NCI-H345 (cell line): ENCODE measurements at places on chromosomes 12 and 14.

- DNase-seq: no peak
Observed at GRCh38 chr14:49052521-49052920, 533.7 kb downstream of the RPS29 start.

DNA sequence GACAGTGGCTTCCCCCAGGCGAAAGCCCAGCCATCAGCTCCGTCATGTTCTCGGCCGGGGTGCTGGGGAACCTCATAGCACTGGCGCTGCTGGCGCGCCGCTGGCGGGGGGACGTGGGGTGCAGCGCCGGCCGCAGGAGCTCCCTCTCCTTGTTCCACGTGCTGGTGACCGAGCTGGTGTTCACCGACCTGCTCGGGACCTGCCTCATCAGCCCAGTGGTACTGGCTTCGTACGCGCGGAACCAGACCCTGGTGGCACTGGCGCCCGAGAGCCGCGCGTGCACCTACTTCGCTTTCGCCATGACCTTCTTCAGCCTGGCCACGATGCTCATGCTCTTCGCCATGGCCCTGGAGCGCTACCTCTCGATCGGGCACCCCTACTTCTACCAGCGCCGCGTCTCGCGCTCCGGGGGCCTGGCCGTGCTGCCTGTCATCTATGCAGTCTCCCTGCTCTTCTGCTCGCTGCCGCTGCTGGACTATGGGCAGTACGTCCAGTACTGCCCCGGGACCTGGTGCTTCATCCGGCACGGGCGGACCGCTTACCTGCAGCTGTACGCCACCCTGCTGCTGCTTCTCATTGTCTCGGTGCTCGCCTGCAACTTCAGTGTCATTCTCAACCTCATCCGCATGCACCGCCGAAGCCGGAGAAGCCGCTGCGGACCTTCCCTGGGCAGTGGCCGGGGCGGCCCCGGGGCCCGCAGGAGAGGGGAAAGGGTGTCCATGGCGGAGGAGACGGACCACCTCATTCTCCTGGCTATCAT, 663 bp downstream of the PTGER2 start:
- DNase-seq: no peak

- DNase-seq: peak; percentile 75
Observed at GRCh38 chr12:12872139-12872933, 19.0 kb upstream of the GPRC5A start.

- DNase-seq: no peak
Observed at GRCh38 chr12:64983771-64984278, 137.3 kb downstream of the WIF1 start.

DNA sequence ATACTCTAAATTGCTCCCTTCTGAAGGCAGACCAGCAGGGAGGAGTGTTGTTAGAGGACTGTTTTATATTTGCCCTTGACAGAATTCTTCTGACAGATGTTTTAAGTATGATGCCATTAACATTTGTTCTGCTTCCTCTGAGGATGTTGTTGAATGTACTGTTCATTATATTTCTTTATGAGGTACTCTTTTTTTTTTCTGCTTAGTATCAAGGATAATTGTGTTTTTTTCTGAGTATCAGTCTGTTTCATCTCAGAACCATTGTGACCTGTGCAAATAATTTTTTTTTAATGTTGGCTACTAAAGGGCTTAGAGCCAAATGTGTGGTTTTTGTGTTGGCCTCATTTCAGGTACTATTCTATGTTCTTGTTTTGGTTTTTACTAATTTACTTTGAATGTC, 10.6 kb downstream of the METAP2 start:
- DNase-seq: no peak

GRCh38 chr12:123705935-123706334, 6.2 kb upstream of the ATP6V0A2 start:
- DNase-seq: peak; percentile 25

GRCh38 chr12:45122768-45123380, 72.0 kb upstream of the DBX2 start:
- DNase-seq: no peak

DNA sequence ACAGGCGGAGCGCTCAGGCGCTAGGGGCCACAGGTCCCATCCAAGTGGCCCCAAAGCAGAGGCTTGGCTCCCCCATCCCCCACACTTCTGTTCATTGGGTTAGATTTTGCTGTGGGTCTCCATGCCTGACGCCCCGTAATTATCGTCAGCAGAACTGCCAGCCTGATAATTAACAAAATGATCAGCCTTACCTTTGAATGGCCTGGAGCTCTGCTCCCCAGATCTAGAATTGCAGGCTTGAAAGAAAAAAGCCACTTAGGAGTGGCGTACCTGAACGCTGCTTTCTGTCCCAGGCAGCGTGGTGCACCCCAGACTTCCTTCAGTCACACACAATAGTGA, 28.7 kb upstream of the LRP1-AS start:
- no peak for DNase-seq

DNA sequence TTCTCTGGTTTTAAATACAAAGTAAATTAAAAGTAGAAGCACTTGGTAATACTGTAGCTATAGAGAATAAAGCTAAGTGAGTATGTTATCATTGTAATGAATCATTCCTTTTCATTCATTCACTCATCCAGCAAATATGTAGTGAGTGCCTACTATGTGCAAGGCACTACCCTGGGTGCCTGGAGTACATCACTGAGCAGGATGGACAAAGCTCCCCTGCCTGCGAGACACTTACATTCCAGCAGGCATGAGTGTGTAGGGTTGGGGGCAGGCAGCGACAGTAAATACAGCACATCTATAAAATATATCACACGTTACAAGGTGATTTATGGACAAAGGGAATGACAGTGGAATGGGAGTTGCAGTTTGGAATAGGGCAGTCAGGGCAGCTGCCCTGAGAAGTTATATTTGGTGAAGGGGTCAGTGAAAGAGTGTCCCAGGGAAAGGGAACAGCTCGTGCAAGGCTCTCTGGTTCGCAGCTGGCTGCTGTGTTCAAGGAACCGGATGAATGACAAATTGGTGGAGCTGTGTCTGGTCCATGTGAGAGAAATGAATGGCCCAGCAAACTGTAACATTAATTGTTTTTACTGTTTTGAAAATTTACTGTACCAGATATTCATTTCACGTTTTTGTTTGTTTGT, 159.6 kb downstream of the CRADD start:
- DNase-seq: no peak

GRCh38 chr14:62546862-62547474, 498.3 kb downstream of the KCNH5 start:
- DNase-seq: no peak

DNA sequence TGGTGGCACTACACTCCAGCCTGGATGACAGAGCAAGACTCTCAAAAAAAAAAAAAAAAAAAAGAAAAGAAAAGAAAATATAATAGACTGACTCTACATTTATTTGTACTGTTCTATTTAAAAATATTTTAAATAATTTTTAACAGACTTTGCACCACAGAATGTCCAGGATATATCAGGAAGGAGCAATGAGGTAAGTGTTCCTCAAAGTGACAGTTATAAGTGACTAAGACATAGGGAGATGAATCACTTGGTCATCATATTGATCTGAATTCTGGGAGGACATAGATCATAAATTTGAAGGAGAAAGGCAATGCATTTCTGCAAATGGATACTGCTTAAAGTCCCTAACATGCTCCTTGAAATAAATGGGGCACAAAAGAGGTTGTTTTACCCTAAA, 221.5 kb downstream of the KCNC2 start:
- DNase-seq: no peak

- DNase-seq: no peak
Observed at GRCh38 chr12:109157986-109158385, 41.6 kb downstream of the ACACB start.

- DNase-seq: no peak
Observed at GRCh38 chr12:3557116-3557697, 66.2 kb downstream of the PRMT8 start.

DNA sequence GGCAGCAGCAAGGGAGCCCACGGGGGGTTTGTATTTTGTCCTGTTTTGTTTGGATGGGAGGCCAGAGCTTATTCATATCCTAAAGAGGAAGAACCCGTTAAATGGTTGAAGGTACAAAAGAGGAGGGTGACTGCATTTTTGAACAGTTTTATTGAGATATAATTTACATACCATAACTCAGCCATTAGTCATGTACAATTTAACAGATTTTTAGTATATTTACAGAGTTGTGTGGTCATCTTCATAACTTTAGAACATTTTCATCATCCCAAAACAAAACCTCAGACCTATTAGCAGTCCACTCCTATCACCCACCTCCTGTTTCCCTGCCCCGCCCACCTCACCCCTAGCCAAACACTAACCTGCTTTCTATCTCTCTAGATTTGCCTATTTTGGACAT, 12.6 kb downstream of the NRDE2 start:
- DNase-seq: no peak

GRCh38 chr14:69291396-69291795, 31.4 kb downstream of the GALNT16 start:
- no peak for DNase-seq

DNA sequence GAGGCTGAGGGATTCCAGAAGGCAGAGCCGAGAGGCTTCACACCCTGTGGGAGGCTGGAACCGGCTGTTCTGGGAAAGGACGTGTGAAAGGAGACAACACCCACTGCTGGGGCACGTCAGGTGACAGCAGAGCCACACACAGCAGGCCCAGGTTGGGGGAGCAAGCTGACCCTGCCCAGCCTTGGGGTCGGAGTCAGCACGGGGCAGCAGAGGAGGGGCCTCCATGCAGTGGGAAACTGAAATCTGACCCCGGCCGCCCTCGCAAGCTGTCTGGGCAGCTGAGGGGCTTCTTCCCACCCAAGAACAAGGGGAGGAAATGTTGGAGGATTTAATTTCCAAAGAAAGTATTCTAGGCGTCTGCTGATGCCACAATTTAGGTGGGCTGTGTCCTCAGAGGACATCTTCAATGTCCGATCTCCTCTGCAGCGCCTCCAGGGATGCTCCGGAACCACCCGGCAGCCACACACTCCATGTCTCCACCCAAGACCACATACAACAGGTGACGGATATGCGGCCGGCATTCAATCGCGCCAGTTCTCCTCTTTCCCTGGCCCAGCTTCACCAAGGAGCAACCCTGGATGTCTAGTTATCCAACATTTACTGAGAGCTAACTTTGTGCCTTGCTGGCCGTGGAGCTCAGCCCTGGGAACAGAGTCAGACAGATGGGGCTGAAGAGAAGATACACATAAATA, 30.7 kb downstream of the SNRNP35 start:
- DNase-seq: no peak

DNA sequence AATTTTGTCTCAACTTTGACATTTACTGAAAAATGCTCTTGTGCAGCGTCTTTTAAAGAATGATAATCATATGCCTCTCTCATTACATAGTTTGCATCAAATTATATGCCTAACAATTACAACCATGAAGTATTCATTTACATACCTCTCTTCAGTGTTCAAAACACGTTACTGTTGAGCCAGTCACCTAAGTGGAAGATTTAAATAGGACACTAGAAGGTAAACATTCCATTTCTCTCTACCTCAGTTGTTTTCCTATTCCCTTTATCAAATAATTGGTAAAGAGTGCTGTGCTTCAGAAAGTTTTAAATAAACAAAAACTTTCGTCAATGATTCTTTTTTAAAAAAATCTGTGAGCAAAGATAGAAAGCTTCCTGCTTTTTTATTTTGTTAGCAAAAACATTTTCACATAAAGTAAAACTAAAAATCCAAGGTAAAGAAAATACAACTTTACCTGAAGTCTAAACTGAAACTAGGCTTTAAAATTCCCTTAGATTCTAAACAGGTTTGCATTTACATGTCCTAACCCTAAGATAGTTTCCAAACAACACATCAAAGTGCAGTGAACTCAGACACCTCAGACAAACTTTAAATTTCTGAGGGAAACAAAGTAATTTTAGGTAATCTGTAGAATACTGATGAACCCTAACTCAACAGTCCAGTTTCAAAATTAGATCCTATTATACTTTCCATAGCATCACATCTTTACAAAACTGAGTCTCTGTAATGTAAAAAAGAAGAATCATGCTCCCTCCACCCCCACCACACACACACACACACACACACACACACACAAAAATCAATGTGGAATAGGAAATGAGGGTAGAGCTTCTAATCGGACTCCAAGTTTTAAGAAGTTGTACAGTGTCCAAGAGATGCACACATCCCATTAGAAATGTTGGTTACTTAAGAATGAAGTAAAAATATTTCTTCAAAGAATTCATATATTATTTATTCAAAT, 46.2 kb downstream of the PAWR start:
- DNase-seq: no peak
